ENCODE measurements at places on chromosomes 2 and 18.

DNA sequence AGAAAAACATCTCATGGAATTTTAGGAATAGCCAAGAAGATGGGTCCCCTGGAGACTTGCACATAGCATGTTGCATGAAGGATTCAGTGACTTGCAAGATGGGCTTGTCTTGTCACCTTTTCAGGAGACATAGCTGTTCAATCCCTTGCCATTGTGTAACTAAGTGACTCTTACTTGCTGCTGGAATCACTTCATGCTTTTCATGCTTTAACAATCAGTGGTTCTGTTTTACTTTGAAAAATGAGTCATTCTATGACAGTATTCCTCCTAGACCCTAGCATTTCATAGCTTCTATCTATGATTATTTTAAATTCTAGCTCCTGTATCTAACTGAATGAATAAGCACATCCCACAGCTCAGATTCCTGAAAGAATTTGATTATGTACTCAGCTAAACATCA lies 2.8 kb downstream of the KYNU start:
- no peak for DNase-seq

DNA sequence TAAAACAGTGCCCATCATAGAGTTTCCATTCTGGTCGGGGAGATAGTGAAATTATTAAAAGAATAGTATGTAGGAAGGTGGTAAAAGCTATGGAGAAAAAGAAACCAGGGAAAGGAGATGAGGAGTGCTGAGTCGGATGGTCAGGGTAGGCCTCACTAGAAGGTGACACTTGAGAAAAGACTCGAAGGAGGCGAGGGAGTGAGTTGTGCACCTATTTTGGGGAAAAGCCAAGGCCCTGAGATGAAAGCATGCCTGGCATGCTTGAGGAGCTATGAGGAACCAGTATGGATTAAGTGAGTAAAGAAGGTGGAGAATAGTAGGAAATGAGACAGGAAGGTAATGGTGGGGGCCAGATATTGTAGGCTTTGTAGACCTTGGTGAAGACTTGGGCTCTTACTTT lies 7.3 kb upstream of the TTLL4 start:
- no peak for DNase-seq

- no peak for DNase-seq
These were observed 356.8 kb downstream of the PLCL1 start for GRCh38 chr2:198161151-198161550.

- DNase-seq: no peak
These were observed 8.0 kb downstream of the ATP9B start for GRCh38 chr18:79077181-79077580.

GRCh38 chr18:58828399-58829121 lies 36.1 kb upstream of the ZNF532 start:
- no peak for DNase-seq
